ENCODE measurements at places on chromosomes 7 and 10.

- no peak for DNase-seq
Measured at GRCh38 chr7:120233338-120233737, 39.6 kb upstream of the KCND2 start.

- DNase-seq: no peak
Measured at GRCh38 chr10:14584661-14585060, 190.0 kb downstream of the FAM107B start.

GRCh38 chr7:123710683-123711082, 38.1 kb downstream of the WASL start:
- DNase-seq: no peak

DNA sequence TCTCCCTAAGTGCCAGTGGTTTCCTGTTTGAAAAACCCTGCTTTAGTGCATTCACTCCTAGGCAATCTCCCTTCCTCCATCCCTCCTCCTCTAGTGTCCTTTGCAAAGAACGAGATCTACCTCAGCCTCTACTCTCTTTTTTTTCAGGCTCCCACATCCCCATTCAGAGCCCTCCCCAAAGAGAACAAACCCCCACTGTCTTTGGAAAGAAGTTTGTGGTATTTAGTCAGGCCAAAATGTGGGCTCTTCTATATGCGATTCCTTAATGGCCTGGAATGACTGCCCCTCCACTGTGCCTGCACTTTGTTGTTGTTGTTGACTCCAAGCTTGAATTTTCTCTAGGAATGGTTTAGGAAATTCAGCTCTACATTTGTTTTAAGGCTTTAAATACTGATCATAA, 36.3 kb downstream of the PALS2 start:
- DNase-seq: no peak

DNA sequence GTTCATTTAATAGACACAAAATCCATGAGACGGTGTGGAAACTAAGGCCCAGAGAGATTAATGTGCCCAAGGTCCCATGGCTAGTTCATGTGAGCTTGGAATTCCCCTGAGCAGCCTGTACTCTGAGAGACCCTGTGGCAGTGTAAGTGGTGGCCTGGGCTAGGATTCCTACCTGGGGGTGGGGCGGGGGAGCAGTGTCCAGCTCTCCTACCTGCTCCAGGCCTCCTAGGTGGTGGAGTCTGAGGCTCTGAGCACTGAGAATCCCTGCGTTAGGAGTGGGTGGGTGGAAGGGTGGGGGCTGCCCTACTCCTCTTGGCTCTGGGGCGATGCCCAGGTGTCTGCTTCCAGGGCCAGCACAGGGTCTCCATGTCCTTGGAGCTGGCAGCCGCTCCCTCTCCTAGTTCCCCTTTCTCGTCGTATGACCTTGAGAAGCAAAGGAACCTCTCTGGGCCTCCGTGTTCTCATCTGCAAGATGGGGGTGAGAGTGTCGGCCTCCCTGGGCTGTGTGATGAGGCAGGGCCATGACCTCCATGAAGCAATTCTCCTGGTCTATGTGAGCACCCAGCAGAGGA, 2.5 kb downstream of the SNCG start:
- DNase-seq: no peak

DNA sequence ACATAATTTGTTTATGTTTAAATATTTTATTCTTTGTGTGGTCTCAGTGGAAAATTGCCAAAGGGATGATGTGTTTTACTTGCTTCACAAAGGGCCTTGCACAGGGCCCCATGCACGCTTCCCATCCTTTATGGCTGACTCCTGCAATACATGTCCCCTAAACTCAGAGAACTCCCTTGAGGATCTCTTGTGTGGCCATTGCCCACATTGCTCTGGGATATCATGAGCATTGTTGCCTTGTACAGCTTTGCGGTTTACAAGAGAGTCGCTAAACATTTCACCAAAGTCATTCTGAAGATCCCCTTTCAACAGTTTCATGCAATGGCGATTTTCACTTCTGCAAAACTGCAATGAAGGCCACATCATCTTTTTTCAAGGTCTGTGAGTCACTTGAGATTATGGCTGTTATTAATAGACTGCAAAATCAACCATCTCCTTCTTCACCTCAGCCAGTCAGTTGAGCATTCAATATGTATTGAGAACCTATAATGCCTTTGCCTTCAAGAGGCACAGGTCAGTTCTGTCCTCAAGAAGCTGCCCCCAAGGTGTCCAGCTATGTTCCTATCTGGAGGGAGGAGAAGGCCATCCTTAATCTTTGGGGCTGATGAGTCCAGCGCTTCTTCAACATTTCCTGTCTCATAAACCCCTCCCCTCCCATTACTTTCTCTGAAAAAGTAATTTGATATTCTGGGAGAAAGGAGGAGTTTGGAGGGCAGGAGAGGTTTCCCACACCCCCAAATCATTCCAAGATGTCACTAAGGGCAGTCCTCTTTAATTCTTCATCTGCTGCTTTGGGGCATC, 108.1 kb downstream of the CCDC71L start:
- DNase-seq: no peak

DNA sequence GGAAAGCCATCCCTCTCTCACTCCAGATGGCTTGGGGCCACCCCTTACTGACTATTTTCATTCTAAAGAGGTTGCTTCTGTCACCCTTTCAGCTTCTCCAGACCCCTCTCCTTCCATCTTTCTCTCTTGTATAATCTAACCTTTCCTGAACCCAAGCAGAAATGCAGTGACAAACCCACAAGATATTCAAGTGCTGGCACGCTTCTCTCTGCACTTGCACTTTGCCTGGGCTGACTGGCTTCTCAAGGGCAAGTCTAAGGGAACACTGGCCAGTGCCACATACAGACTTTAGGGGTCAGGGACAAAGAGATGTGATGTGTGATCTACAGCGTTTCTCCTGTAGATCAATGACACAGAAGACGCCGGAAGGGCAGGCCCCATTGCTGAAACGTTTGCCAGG, 150.4 kb upstream of the LANCL2 start:
- no peak for DNase-seq

- no peak for DNase-seq
Measured at GRCh38 chr7:121083790-121084251, 95.3 kb downstream of the CPED1 start.

GRCh38 chr7:154183946-154184345, 131.7 kb downstream of the DPP6 start:
- no peak for DNase-seq

DNA sequence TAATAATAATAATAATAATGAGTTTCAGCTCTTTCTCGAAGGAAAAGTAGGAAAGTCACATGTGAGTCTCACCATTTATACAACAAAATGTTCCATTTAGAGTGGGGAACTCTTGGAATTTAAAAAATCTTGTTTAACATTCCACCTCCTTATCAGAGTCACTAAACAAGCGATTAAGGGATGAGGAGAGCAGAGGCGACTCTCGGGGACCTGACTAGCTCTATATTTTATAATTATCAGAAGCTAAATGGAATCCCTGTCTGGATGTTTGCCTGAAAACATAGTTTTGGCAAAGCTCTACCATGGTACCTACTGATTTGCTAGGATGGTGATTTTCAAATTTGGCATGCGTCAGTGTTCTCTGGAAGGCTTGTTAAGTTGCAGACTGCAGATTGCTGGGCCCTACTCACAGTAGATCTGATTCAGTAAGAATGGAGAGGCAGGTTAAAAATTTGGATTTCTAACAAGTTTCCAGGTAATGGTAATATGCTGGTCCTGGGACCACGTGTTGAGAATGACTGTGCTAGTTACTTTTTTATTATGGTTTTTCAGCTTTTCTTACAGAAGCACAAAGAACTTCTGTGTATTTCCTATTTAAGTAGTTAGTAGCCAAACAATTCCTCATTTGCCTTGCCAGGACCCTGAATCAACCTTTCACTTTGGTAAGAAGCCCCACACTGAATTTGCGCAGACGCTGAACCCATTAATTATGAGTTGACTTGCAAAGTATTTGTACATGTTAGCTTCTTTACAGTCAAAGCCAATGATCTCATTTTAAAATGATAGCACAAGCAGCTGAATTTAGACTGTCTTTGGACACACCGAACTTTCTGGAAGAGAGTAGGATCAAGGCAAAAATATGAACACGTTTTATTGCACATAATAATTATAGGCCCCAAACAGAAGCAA, 39.5 kb downstream of the CPED1 start:
- DNase-seq: no peak

DNA sequence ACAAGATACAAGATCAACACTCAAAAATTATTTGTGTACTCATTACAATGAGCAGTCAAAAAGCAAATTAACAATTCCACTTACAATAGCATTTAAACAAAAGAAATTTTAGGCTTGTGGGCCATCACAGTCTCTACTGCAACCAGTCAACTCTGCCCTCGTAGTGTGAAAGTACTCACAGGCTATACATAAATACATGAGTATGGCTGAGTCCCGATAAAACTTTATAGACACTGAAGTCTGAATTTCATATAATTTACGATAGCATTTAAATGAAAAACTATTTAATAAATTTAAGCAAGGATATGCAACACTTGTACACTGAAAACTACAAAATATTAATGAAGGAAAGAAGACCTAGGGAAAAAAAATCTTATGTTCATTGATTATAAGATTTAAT, 90.1 kb downstream of the ZNF33B start:
- DNase-seq: no peak

GRCh38 chr7:124840435-124840834, 74.8 kb upstream of the GPR37 start:
- DNase-seq: no peak

GRCh38 chr10:85665681-85666080, 700.9 kb downstream of the GRID1 start:
- DNase-seq: no peak

DNA sequence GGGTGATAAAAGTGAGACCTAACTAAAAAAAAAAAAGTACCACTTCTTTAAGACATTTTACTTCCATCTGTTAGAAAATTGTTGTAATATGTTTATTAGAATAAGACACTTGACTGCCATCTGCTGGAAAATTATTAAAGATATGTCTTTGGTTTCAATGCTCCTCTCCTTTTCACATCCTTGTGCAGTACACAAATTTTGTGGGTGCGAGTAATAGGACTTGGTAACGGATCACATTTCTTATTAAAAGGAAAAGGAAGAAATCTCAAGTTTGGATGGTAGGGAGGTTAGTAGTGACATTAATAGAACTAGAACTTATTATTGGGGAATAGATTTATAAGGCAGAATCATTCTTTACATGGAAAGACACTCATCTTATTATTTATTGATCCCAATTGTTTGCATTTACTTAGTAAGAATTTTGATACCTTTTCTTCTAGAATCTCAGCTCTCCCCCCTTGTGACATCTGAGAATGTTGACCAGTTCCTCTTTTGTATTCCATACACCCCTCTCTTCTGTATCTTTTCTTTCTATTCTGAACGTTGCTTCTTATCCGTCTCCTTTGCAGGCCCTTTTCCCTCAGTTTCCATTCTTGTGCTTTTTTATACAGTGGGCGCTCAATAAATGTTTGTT, 43.0 kb upstream of the RPA3 start:
- DNase-seq: peak; percentile 74

GRCh38 chr10:43814663-43815062, 166.0 kb upstream of the ZNF32 start:
- no peak for DNase-seq

DNA sequence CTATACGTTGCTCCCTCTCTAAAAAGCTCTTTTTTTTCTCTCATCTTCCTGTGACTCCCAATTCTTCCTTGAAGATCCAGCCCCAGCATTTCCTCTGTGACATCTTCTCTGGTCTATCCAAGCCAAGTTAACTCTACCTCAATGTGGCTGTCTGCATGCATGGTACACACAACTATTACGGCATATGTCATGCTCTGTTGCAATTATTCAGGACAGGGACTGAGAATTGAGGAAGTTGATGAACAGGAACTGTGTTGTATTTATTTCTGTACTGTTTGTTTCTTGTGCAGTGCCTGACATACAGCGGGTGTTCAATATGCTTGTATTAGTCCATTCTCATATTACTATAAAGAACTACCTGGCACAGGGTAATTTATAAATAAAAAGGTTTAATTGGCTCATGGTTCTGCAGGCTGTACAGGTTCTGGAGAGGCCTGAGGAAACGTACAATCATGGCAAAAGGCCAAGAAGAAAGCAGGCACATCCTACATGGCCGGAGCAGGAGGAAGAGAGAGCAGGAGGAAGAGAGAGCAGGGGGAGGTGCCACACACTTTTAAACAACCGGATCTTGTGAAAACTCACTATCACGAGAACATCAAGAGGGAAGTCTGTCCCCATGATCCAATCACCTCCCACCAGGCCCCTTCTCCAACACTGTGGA, 6.3 kb downstream of the TRPV5 start:
- DNase-seq: no peak

DNA sequence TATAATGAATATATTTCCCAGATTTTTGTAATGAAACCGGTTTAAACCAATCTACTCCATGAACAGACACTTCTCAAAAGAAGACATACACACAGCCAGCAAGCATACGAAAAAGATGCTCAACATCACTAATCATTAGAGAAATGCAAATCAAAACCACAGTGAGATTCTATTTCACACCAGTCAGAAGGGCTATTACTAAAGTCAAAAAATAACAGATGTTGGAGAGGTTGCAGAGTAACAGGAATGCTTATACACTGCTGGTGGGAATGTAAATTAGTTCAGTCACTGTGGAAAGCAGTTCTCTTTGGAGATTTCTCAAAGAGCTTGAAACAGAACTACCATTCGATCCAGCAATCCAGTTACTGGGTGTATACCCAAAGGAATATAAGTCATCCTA, 240.7 kb downstream of the TSPAN12 start:
- no peak for DNase-seq

GRCh38 chr10:34080485-34081346, 734.4 kb downstream of the PARD3 start:
- peak; percentile 49 for DNase-seq

- DNase-seq: no peak
Measured at GRCh38 chr7:91620827-91621226, 259.7 kb downstream of the MTERF1 start.

DNA sequence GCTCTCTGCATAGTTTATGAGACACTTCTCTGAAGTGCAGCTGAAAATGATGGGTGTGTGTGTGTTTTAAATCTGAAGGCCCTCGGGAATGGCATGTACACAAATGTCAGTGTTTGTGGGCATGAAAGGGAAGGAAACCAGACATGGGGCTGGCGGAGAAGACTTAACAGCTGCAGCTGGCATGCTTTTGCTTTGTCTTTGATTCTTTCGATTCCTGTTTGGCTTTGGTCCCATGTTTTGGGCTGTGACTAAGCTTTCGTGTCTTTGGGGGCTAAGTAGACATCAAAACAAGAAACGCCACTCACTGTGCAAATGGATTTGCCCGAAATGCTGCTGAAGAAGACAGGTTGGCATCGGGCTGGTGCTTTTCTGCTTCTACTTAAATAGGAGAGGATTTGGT, 179.3 kb downstream of the PFKFB3 start:
- peak; percentile 68 for DNase-seq

- DNase-seq: peak; percentile 80
Measured at GRCh38 chr7:39621784-39622411, 1.5 kb upstream of the RALA start.

DNA sequence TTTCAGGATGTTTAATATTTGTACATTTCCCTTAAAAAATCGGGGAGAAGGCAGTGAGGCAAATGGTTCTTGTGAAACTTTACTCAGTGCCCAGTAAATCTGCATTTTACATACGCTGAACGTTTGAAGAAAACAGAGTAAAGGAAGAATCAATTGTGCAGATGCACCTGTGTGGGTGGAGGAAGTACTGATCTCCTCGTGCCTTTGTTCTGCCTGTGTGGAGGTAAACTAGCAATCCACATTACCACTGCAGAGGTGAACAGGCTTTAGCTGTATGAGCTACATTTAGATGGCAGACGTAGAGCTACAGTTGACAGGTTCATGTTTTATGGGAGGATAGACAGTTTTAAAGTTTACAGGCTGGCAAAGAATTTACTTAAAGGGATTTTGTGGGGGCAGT, 62.7 kb upstream of the VIPR2 start:
- DNase-seq: no peak

- no peak for DNase-seq
Measured at GRCh38 chr7:78017591-78018100, 219.1 kb downstream of the PHTF2 start.

- DNase-seq: peak; percentile 96
Measured at GRCh38 chr10:48523212-48523819, 81.6 kb downstream of the ARHGAP22 start.
